ENCODE measurements at places on chromosomes 7 and 10. TPM values are rescaled to one million over a fixed set of nuclear protein-coding genes. Genes with fewer than 3 reads are reported as not detected.

Gene C10orf62
- 0.16 TPM for total RNA-seq

Gene C10orf71
- total RNA-seq, result not detected

Gene OR2A12
- total RNA-seq, result not detected

Gene FAM200A
- total RNA-seq, result 3.3 TPM

Gene EBLN1
- total RNA-seq, result not detected

Gene ENO4
- not detected for total RNA-seq

Gene LIPJ
- total RNA-seq, result 0.12 TPM

Gene IRF5
- total RNA-seq, result 15.7 TPM

Gene CFAP69
- total RNA-seq, result 1.1 TPM

Gene PNLIPRP1
- total RNA-seq, result not detected

Measured in esophagus mucosa (tissue), 1 donor.